ENCODE measurements at places on chromosomes 2 and 18. TPM values are rescaled to one million over a fixed set of nuclear protein-coding genes. Genes with fewer than 3 reads are reported as not detected.
A peak's percentile ranks its signal among the peaks of the same experiment; 100 is the strongest.

- no peak for DNase-seq
Measured at GRCh38 chr2:74806920-74807319, 27.0 kb upstream of the HK2 start.

- DNase-seq = peak; percentile 49
Measured at GRCh38 chr18:22871809-22872525, 61.2 kb upstream of the RBBP8 start.

GRCh38 chr2:105321875-105322646 is 7.5 kb downstream of the TGFBRAP1 start:
- DNase-seq = no peak

Gene LDLRAD4
- total RNA-seq = 7.2 TPM

Gene CCDC141
- total RNA-seq = not detected
